ENCODE measurements at places on chromosomes 12 and 14. TPM values are rescaled to one million over a fixed set of nuclear protein-coding genes. Genes with fewer than 3 reads are reported as not detected.

DNA sequence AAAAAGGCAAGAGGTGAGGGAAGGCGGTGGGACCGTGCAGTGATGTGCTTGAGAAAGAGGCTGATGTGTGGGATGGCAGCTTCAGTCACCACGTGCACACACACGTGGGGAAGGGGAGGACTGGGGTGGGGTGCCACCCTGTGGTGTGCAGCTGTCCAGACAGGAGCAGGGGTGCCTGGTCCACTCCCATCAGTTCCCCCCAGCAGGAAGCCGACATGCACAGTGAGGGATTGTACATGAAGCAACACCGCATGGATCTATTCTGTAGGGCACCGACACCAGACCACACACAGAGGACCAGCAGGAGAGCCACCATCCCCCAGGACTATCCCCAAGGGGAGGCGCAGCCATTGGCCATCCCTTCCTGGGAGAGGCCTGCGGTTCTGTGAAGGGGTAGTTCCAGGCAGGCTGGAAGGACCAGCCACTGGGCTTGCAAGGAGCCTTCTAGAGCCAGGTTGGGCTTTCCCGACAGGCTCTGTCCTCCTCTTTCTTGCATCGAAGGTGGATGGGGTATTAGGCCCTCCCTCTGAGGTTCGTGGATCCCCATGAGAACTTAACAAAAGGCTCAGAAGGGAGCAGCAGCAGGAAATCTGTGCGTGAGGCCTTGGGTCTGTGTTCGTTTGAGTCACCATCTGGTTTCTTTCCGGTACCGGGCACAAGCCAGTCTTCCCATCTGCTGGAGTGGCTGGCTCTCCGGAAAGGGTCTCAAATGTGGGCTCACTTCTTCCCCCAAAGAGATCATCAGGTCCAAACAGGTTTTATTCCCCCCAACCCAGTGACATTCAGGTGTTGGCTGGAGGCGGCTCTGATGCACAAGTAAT, 59.8 kb downstream of the PLEKHG3 start:
- DNase-seq, result no peak

DNA sequence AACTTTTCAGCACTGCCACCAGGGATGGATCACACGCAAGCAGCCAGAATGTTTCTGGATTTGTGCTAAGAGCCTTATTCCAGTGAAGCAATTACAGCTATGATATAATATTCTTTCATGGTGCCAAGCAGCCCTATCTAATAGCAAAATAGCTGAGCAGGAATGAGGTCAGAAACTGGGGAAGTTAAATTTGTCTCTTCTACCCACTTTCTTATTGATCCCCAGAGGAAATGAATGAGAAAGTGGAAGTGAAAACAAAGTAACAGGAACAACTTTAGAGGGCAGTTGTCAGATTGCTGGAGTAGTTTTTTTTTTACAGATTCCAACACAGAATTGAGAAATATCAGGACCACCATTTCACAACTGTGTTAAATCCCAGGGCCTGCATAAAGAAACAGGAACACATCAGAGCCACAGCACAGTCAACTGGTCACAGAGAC, 44.8 kb downstream of the GCH1 start:
- no peak for DNase-seq

GRCh38 chr14:50669441-50669986, 1.4 kb upstream of the SAV1 start:
- no peak for DNase-seq

GRCh38 chr12:124568431-124569374, 1.3 kb upstream of the NCOR2 start:
- DNase-seq, result peak; percentile 76

DNA sequence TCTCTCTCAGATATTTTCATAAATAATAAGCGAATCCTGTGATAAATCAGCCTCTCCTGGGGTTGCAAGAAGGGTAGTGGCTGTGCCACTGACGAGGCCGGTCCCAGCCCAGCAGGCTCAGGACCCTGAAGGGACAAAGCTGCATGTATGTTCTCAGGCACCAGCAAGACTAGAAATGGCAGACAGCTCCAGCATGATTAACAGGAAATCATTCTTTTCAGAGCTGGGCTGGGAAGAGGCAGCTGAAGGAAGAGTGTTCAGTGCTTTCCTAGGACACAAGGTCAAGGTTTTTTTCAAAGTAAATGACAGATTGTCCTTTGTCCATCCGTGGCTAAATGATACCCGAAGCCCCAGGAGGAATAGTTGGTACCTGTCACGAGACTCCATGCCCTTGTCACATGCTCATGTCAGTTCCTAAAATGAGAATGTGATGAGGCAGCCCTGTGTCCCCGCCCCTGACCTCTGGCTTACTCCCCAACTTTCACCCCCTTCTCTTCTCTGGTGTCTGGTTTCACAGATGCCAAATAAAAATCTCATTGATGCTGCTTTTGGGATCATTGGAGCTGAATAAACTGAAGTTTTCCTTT, 65.1 kb downstream of the PPP1R36 start:
- DNase-seq, result no peak

DNA sequence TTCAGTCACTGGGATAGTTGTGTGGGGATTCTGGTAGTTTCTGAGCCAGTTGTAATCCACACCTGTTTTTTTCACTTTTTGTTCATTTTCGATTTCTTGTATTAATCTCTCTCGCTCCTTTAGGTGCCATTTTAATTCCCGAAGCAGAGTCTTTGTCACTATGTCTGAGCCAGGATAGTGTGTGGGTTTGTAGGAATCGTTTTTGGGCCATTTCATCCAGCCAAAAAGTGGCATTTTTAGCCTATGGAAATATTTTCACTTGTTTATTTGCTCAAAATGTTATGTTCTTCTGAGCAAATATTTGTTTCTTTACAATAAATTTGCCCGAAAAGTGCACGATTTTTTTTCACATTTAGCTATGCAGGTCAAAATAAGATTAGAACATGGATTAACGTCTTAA, 867 bp downstream of the RD3L start:
- DNase-seq, result no peak

DNA sequence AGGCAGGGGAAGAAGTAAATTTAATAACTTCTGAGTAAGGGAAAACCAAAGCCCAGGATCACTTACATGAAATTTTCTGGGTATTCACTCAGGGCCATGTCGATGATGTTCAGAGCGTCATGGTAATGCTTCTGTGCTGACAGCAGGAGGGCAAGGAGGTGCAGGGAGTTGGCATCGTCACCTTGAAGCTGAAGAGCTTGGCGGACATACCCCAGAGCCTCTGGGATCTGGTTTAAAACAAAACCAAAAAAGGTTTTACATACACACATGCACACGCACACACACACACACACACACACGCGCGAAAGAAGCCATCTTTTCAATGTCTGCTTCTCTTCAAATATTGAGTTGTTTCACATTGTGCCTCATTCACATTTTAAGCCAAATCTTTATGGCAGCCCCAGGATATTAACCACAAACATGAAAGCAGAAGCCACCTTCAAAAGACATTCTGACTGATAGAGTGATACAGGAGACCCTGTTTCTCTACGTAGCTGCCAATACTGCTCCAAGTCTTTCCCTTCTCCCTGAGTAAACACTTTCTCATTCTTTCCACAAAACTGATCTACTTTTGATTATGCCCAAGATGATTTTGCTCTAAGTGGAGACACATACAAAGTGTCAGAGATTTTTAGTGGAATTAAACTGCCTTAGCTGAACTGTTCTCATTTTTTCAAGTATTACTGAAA, 172.1 kb downstream of the TTC7B start:
- no peak for DNase-seq

GRCh38 chr14:89484051-89484844, 67.2 kb upstream of the FOXN3 start:
- DNase-seq, result no peak

DNA sequence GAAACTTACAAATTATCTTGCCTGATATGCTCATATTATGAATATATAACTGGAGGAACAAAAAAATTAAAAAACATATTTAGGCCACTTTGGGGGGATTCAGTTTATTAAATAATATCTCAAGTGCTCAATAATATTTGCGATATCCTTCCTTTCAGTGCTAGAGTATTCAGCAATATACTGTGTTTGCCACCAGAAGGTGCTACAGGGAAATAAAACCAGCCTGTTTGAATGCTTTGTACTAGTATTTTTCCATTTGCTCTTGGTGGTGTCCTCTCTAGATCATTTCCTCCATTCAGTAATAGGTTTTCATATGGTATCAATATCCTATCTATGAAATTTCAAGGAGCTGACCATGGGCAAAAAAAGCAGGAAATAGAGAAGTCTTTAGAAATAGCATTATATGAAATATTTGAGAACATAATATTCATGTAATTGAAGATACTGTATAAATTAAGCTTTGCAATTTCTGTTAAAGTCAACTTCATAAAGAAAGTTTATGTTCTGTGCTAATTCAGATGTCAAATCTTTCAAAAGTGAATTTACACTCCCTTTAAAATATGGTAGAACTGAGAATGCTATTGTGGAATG, 106.2 kb upstream of the NAV3 start:
- DNase-seq, result no peak

DNA sequence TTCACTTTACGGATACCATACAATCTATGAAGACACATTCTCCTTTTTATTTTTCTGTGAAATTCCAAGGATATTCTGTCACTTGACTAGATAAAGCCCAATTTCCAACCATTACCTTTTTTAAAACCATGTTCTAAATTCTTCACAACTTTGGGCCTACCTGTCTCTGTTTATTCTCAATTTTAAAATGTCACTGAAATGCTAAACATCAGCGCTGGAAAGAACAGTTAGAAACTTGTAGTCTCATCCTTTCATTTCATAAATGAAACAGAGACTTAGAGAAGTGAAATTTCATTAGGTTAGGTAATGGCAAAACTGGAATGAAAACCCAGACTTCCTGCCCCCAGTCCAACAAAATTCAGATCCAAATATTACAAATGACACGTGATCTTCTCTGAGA, 396.2 kb downstream of the CCDC91 start:
- no peak for DNase-seq

DNA sequence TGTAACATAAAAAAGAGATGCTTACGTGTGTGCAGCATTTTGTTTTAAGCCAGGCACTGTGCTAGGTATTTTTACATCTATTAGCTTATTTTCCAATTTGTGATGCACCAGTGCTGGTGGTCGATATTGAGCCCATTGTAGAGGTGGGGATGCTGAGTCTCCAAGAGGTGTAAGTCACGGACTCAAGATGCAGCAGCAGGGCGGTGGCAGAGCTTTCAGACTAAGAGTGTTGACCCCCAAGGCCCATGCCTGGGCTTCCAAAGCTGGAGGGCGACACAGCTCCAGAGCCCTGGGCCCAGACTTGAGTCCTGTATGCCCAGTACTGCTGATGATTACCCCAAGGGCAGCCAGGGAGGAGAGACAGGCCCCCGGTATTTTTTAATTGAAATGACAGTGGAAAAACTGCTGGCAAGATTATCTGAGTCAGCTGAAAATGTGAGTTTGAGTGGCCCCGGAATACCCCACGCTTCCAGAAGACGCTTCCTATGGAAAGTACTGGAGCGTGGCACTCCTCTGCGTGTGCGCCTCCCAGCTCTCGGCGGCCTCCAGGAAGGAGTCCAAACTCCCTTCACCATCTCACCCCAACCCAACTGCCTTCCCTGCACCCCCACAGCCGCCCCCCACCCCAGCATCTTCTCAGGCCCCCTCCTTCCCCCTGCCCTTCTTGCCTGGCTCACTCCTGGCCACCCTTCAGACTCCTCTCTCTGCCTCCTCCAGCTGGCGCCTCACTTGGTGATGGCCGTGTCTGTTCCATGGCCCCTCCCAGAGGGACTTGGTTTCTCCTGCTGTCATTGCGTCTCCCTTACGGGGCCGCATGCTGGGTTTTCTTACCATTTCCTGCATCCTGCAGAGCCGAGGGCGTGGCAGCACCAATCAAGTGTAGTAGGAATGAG, 40.7 kb downstream of the ELK3 start:
- no peak for DNase-seq

- no peak for DNase-seq
Measured at GRCh38 chr14:31487886-31488285, at the start of gene GPR33. TSS of gene GPR33 (minus strand) at chr14:31488039. CDS start at chr14:31483965, 4,074 bp downstream.

- DNase-seq, result peak; percentile 24
Measured at GRCh38 chr12:88896958-88897357, 316.7 kb upstream of the KITLG start.

- peak; percentile 59 for DNase-seq
Measured at GRCh38 chr12:10701131-10701681, 21.9 kb downstream of the YBX3 start.

GRCh38 chr14:22882529-22883172, 371 bp upstream of the REM2 start:
- no peak for DNase-seq

DNA sequence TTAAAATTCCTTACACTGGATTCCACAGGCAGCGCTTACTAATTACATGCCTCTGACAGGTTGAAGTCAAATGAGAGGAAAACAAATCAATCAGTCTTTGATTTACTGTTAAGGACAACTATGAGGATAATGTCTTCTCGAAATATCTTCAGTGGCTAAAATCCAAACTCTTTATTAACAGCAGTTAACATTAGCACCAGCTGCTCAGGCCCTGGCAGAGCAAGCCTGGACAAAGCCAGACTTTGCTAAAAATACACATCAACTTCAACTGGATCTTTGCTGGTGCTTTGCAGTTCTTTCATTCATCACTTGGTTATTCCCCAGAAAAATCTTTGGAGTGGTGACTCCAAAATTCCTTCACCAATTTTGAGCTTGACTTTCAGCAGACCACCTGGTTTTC, 98.7 kb downstream of the HECTD4 start:
- DNase-seq, result no peak

GRCh38 chr14:20830831-20831230, 28.2 kb upstream of the RNASE1 start:
- no peak for DNase-seq

DNA sequence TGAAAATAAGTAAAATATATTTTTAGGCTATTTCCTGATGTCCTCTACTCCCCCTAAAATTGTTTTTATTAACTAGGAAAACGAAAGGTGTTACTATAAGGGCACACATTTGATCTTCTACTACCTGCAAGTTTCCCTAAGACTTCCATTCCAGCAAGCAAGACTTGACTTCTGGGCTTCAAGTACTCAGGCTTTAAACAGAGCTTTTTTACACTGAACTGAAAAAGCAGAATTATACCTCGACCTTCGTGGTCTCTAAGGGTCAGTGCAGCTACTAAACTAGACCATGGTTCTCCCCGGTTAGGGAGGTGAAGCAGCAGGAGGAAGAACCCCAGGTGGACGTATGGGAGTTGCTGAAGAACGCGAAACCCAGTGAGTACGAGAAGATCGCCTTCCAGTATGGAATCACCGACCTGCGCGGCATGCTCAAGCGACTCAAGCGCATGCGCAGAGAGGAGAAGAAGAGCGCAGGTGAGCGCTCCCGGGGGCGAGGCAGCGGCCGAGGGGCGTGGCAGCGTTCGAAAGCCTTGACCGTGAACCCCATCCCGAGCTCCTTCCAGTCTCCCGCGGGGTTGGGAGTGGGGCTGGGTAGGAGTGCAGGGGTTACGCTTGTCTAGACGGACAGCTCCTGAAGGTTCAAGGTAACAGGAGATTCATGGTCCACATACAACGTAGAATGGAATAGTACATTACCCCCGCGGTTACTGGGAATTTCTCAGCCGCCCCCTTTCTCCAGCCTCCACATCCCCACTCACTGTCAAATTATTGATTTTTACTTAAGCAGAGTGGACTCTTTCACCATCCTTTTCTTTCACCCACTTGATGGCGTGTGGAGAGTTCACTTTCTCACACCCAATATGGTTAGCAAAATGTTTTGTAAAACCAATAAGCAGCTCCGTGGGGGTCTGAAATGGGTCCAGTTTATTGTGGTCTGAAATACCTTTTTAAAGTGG, 47.6 kb downstream of the MYBPC1 start:
- DNase-seq, result no peak

Gene KANSL2
- polyA plus RNA-seq, result 41.0 TPM

Gene TESPA1
- polyA plus RNA-seq, result not detected

Gene SDSL
- 8.6 TPM for polyA plus RNA-seq

Gene AQP2
- not detected for polyA plus RNA-seq

Gene TPH2
- not detected for polyA plus RNA-seq

Gene B3GNT4
- polyA plus RNA-seq, result not detected

Gene KIF26A
- polyA plus RNA-seq, result 0.06 TPM

Gene NEMF
- 12.6 TPM for polyA plus RNA-seq

Gene ADCY6
- polyA plus RNA-seq, result 37.9 TPM

Gene KCNC2
- not detected for polyA plus RNA-seq
